ENCODE measurements at places on chromosomes 11 and 22. TPM values are rescaled to one million over a fixed set of nuclear protein-coding genes. Genes with fewer than 3 reads are reported as not detected.

DNA sequence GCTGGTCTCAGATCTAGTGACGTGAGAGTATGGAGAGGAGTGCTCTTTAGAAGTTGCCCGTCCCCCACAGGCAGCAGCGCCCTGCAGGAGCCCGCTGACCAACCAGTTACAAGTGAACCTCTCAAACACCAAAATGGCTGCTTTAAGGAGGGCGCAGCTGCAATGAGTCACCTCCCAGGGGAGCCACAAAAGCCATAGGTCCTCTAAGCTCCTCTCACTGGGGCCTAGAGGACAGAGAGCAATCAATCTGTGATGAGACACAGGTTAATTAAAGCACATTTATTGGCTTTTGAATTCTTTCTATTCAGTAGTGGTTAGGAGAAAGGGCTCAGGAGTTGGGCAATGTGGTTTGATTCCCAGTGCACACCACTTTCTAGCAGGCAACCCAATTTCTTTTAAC lies 15.5 kb upstream of the RAPSN start:
- H3K4me1 ChIP-seq = peaks cover 26% of the 10 kb centered on the region
- H3K4me3 ChIP-seq = no peak overlapping the region
- H3K36me3 ChIP-seq = peaks cover 34% of the 10 kb centered on the region
- H3K27ac ChIP-seq = no peak overlapping the region

- no peaks in the 10 kb centered on the region for H3K4me1 ChIP-seq
- H3K27ac ChIP-seq = no peak overlapping the region
- DNase-seq = no peak
- no peak overlapping the region for H3K4me3 ChIP-seq
- no peaks in the 10 kb centered on the region for H3K36me3 ChIP-seq
- H3K27me3 ChIP-seq = no peaks in the 10 kb centered on the region
These were observed 5.9 kb upstream of the CCDC117 start for GRCh38 chr22:28766628-28767027.

DNA sequence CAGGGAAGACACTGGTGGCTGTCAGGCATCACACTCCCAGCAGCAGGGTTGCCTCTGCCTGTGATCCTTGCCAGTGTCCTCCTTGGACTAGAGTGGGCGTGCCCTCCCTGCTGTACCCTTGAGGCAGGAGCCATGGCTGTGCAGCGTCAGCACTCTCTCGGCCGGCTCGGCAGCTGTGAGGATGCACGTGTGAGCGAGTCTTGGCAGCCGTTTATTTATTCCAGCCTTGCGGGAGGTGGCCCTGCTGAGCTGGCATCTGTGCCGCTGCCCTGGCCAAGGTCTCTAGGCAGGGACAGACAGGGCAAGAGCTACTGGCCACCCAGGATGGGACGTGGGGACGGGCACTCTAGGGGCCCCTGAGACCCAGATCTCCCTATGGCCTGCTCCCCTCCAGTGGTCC lies 33.9 kb downstream of the TSPAN4 start:
- H3K36me3 ChIP-seq = peaks cover 36% of the 10 kb centered on the region
- peak; percentile 90 for DNase-seq
- peak overlapping the region; percentile 65 for H3K27ac ChIP-seq
- peaks cover 26% of the 10 kb centered on the region for H3K4me1 ChIP-seq
- H3K27me3 ChIP-seq = no peaks in the 10 kb centered on the region
- H3K4me3 ChIP-seq = no peak overlapping the region

The EXPH5 gene
- 0.05 TPM for polyA plus RNA-seq

The MRGPRF gene
- polyA plus RNA-seq = 2.2 TPM

The CHRDL2 gene
- not detected for polyA plus RNA-seq

- no peaks in the 10 kb centered on the region for H3K36me3 ChIP-seq
- H3K4me1 ChIP-seq = no peaks in the 10 kb centered on the region
- H3K4me3 ChIP-seq = no peak overlapping the region
- no peak overlapping the region for H3K27ac ChIP-seq
- H3K27me3 ChIP-seq = no peaks in the 10 kb centered on the region
These were observed 64.7 kb downstream of the ADAMTS15 start for GRCh38 chr11:130513132-130513531.

- H3K36me3 ChIP-seq = peaks cover 30% of the 10 kb centered on the region
- DNase-seq = no peak
- peaks cover 20% of the 10 kb centered on the region for H3K4me1 ChIP-seq
- H3K27me3 ChIP-seq = peaks cover 26% of the 10 kb centered on the region
- H3K27ac ChIP-seq = no peak overlapping the region
These were observed 3.7 kb upstream of the CST6 start for GRCh38 chr11:66008095-66008467.

DNA sequence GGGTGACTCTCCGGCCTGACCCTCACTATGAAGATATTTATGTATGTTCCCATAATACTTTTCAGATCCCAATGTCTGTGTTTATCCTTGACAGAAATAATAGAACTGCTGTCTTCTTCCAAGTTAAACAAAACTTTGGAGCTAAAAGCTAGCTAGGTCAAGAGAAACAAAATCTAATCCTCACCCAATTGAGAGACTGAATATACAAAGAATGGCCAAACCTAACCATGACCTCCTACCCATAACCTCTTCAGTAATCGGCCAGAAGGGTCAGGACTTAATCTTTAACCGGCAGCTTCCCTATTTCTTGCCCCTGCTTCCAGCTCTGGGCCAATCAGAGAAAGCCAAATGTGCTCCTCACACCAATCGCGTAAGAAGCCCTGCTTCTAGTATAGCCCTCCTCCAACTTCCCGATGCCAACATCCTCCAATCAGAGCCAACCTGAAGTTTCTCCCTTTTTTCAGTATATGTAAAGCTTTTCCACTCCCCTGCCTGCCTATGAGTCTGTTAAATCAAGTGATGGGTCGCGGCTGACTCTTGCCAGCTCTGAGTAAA lies 1.7 kb upstream of the DDX6 start:
- peak overlapping the region; percentile 87 for H3K4me3 ChIP-seq
- H3K4me1 ChIP-seq = peaks cover 21% of the 10 kb centered on the region
- DNase-seq = peak; percentile 84
- no peaks in the 10 kb centered on the region for H3K36me3 ChIP-seq
- no peaks in the 10 kb centered on the region for H3K27me3 ChIP-seq

The TBX10 gene
- not detected for polyA plus RNA-seq

The CCDC15 gene
- 0.70 TPM for polyA plus RNA-seq

The CDC42EP2 gene
- 13.4 TPM for polyA plus RNA-seq

DNA sequence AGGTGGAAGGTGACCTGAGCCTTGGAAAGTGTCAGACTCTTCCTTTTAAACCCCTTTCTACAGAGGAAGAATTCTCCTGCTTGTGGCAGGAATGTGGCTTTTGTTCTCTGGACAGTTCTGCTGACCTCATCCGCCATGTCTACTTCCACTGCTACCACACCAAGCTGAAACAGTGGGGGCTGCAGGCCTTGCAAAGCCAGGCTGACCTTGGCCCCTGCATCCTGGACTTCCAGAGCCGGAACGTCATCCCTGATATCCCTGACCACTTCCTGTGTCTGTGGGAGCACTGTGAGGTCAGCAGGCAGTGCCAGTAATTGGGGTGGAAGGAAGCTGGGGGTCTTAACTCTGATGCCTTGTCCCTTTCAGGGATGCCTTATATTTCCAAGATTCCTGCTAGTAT lies 9.3 kb downstream of the HINFP start:
- H3K27me3 ChIP-seq = no peaks in the 10 kb centered on the region
- DNase-seq = no peak
- no peak overlapping the region for H3K4me3 ChIP-seq
- peak overlapping the region; percentile 65 for H3K27ac ChIP-seq
- peaks cover 44% of the 10 kb centered on the region for H3K4me1 ChIP-seq
- peaks cover 4% of the 10 kb centered on the region for H3K36me3 ChIP-seq

The BACE1 gene
- polyA plus RNA-seq = 4.0 TPM

- DNase-seq = no peak
- H3K27me3 ChIP-seq = peaks cover 3% of the 10 kb centered on the region
- H3K36me3 ChIP-seq = no peaks in the 10 kb centered on the region
- peaks cover 2% of the 10 kb centered on the region for H3K4me1 ChIP-seq
These were observed 6.2 kb upstream of the CDK2AP2 start for GRCh38 chr11:67514116-67514515.

The KRTAP5-8 gene
- 0.20 TPM for polyA plus RNA-seq

The MS4A6E gene
- 10.5 TPM for polyA plus RNA-seq

DNA sequence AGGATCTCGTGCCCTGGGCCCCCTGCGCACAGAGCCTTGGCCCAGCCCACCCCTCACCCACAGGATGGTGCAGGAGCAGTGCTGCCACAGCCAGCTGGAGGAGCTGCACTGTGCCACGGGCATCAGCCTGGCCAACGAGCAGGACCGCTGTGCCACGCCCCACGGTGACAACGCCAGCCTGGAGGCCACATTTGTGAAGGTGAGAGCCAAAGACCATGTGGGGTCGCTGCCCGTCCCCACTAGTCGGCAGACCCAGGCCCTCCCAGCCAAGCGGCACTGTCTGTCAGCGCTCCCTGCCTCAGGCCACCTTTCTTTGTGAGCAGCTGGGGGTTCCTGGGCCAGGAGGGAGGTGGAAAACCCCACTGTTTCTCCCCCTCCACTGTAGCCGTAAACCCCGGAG lies 22.8 kb downstream of the FBLN1 start:
- peaks cover 9% of the 10 kb centered on the region for H3K27me3 ChIP-seq
- no peaks in the 10 kb centered on the region for H3K4me1 ChIP-seq
- DNase-seq = no peak

DNA sequence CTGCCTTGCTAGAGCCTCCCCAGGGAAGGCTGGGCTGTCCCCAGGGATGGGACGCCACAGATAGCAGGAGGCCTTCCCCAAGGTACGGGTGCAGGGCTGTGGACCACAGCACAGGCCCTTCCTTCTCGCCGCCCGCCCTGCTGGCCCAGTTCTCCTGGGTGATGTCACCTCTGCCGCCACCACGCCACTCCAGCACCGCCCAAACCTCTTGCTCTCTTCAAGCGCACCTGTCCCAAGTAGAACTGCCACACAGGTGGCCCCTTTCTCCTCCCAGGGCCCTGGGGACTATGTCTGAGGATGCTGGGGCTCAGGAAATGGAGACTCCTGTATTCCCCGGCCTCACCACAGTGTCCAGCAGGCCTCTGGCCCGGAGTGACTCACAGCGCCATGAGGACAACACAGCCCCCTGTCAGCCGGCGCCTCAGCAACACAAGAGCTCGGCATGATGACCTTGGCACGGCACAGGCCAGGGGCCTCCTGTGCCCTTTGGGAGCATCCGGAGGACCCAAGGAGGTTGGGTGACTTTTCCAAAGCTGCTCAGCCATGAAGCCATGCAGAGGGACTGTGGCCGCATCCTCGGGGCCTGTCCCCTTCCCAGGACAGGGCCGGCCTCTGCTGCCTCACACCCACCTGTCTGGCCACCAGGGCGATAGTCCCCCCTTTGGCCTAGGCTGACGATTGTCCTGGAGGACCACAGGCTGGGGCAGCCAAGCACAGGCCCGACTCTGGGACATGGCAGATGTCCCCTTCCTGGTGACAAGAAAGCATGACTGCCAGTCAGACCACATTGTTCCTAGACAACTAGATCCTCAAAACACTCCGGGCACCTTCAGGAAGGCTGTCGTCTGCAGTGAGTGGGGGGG lies 1023.5 kb downstream of the BRD1 start:
- no peaks in the 10 kb centered on the region for H3K27me3 ChIP-seq
- H3K4me1 ChIP-seq = no peaks in the 10 kb centered on the region
- no peak overlapping the region for H3K27ac ChIP-seq
- H3K36me3 ChIP-seq = no peaks in the 10 kb centered on the region

DNA sequence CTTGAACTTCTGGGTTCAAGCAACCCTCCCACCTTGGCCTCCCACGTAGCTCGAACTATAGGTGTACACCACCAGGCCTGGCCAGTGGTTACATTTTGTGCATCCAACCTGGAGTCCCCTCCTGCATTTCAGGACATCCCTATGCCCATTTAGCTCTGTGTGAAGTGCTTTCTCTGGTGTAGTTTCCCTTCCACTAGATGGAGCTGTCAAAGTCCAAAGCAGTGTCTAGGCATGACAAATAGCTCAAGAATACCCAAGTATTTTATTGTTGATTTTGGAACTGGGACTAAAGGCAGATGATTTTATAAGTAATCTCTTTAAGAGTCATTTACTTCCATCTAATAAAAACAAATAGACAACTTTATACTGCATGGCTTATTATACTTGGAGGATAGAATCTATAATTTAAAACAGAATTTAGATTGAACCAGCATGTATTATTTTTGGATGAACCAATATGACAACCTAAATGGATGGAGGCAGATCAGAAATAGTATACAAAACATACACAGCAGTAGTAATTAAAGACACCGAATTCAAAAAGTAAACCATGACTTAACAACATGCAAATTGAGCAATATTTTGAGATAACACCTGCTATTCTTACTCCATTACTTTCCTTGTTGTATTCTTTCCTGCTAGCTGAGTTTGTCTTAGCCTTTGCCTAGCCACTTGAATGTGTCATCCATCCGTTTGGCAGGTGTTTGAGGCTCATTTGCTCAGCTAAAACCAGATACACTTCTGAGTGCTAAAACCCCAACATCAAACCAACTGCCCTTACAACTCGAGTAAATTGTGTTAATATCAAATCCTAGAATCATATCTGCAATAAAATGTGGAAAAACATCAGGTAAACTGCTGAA lies 37.7 kb downstream of the EIF4ENIF1 start:
- H3K36me3 ChIP-seq = peaks cover 67% of the 10 kb centered on the region
- no peaks in the 10 kb centered on the region for H3K4me1 ChIP-seq
- no peaks in the 10 kb centered on the region for H3K27me3 ChIP-seq

GRCh38 chr11:35180317-35181233 lies 41.6 kb downstream of the CD44 start:
- DNase-seq = no peak
- no peak overlapping the region for H3K4me3 ChIP-seq

The GVQW3 gene
- polyA plus RNA-seq = 0.35 TPM

GRCh38 chr22:20533879-20534265 lies 26.5 kb downstream of the MED15 start:
- H3K4me1 ChIP-seq = peaks cover 78% of the 10 kb centered on the region
- no peak for DNase-seq
- peaks cover 19% of the 10 kb centered on the region for H3K36me3 ChIP-seq
- H3K27ac ChIP-seq = no peak overlapping the region
- no peak overlapping the region for H3K4me3 ChIP-seq

GRCh38 chr22:43798492-43798891 lies 13.6 kb downstream of the EFCAB6 start:
- no peaks in the 10 kb centered on the region for H3K4me1 ChIP-seq
- no peak overlapping the region for H3K4me3 ChIP-seq
- no peak for DNase-seq
- no peaks in the 10 kb centered on the region for H3K27me3 ChIP-seq
- H3K36me3 ChIP-seq = no peaks in the 10 kb centered on the region

DNA sequence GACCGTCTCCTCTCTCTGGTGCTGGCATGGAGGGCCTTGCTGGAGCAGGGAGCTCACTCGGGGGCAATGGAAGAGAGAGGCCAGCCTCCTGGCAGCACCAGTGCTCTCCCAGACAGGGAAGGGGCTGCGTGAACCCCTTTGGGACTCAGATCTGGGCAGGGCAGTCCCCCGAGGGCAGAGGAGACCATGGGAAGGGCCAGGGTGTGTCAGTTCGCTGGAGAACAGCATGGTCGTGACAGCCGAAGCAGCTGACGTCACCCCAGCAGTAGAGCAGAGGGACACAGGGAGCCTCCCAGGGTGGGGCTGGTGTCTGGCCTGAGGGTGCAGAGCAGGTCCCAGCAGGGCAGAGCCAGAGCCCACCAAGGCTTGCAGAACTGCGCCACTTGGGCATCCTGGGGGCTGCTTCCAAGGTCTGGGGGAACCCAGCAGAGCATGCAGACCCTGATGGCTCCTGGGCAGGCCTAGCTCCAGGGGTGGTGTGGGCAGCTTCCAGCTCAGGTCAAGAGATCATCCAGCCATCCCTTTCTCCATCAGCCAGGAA lies 71.0 kb upstream of the KCNQ1OT1 start:
- H3K4me3 ChIP-seq = no peak overlapping the region
- no peaks in the 10 kb centered on the region for H3K27me3 ChIP-seq
- peak; percentile 60 for DNase-seq
- H3K36me3 ChIP-seq = no peaks in the 10 kb centered on the region

The JOSD1 gene
- polyA plus RNA-seq = 13.8 TPM

The WNT7B gene
- not detected for polyA plus RNA-seq

The RAB36 gene
- polyA plus RNA-seq = 1.3 TPM

The STK33 gene
- polyA plus RNA-seq = 2.9 TPM

GRCh38 chr22:19912271-19912999 lies 29.1 kb upstream of the COMT start:
- H3K4me3 ChIP-seq = no peak overlapping the region
- H3K4me1 ChIP-seq = no peaks in the 10 kb centered on the region
- no peak overlapping the region for H3K27ac ChIP-seq
- peaks cover 57% of the 10 kb centered on the region for H3K36me3 ChIP-seq

Measured in spleen (tissue), 13 donors.